ENCODE measurements at places on chromosomes 7 and 10.

GRCh38 chr7:107043921-107044346 lies 571 bp upstream of the PRKAR2B start:
- DNase-seq: no peak

DNA sequence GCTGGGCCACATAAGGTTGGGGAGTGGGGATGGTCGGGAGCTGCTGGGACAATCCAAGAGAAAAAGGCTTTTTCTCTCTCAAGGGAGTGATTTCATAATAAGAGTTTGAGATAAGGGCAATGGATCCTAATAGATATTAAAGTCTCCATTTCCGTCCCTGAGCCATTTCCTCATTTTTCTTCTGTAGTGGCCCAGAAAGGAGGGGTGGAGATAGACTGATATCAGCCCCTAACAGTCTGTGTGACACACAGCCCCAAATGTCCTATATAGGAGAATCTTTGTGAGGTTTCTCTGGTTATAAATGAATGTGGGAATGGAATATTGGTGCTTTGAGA lies 35.2 kb downstream of the PRSS2 start:
- no peak for DNase-seq

- DNase-seq: no peak
Measured at GRCh38 chr10:105967256-105967655, 1197.2 kb downstream of the SORCS1 start.

- no peak for DNase-seq
Measured at GRCh38 chr10:33215635-33216034, 118.8 kb downstream of the NRP1 start.

DNA sequence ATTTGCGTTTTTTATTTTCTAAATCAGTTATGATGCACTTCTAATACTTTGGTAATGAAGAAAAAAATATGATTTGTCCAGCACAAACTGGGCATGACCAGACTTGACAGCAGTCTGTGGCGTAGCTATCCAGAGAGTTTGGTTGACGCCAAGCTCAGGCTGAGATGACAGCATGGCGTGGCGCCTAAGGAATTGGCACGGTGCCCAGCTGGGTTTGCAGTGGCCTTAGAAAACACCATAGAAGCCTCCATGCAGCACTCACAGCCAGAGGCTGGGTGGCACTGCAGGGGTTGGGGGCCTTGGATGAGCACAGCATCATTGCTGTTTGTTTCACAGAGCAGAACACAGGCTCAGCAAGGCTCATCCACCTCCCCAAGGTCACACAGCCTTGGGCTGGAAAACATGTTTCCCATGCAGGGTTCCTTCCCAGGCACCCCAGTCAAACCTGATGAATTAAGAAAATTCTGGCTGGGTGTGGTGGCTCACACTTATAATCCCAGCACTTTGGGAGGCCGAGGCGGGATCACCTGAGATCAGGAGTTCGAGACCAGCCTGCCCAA lies 88.9 kb downstream of the GTF2IRD1 start:
- DNase-seq: no peak

GRCh38 chr10:101569323-101569621 lies 18.8 kb downstream of the POLL start:
- DNase-seq: no peak

DNA sequence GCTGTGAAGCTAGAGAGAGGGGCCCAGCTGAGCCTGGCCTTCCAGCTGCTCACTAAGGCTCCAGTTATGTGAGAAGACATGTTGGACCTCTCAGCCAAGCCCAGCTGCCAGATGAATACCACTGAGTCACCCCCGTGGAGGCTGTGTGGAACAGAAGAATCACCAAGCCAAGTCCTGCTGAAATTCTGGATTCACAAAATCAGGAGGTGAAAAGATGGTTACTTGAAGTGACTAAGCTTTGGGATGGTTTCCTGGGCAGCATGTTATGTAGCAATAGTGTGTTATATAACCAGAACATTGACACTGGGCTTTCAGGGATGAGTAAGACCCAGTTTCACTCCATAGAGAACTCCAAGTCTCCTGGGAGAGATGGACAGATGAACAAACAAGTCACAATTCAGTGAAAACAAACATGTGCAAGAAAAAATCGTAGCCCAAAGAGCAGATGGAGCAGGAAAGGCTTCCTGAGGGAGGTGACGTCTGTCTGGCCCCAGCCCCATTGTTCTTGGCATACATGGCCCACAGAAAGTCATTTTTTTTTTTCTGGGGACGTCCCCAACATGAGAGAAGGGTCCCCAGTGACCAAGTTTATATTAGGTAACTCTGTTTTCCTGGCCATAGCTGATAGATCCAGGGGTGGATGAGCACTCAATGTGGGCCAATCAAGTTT lies 64.1 kb upstream of the PDZD8 start:
- no peak for DNase-seq

DNA sequence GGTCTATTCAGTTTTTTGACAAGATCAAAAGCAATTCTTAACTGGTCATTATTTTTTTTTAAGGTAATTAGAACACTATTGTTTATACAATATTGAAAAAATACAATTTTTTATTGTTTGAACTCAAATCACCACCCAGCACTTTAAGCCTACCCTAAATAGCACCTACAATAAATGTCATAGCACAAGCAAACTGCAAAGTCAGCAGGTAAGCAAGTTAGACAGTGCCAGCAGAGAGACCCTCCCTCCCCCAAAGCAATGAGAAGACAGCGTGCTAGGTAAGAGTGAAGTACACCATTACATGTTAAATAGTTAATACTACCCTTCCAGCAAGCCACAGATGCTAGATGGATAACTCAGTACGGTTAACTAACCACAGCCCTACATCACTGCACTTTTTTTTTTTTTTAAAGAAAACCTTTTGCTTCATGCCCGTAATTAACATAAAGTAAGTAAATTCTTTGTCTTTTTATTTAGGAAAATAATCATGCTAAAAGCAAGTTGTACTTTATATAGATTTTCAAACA lies 120.0 kb downstream of the UBE2H start:
- DNase-seq: no peak

DNA sequence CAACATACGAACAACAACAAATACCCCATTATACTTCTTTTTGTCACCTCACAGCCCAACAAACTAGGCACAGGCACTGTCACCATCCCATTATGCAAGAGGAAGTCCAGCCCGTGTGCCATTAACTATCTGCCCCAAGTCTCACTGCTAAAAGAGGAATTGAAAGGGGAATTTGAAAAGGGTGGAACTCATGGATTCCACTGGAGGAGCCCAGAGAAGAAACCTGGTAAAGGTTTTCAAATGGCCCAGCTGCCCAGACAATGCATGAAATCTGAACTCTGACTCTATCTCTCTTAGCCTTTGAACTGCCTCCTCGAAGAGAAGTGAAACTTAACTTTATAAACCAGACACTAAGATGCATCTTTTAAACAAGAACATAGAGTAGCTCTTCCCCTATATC lies 130.0 kb downstream of the PLXNA4 start:
- no peak for DNase-seq

DNA sequence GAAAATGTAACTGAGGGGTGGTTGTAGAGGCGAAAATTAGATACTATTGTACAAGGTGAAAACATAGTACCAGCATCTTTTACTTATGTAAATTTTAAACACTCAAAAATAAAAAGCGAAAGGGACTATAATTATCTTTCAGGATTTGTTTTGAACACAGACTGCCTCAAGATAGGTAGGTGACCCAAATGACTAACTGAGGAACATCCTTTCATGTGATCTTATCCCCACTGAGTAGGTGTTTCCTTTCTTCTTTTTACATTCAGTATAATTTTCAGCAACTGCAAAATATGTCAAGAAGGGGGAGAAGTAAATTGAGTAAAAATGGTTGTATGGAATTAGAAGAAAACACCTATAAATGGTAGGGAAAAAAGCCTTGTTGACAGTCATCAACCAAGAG lies 236.7 kb downstream of the PHF14 start:
- DNase-seq: no peak

DNA sequence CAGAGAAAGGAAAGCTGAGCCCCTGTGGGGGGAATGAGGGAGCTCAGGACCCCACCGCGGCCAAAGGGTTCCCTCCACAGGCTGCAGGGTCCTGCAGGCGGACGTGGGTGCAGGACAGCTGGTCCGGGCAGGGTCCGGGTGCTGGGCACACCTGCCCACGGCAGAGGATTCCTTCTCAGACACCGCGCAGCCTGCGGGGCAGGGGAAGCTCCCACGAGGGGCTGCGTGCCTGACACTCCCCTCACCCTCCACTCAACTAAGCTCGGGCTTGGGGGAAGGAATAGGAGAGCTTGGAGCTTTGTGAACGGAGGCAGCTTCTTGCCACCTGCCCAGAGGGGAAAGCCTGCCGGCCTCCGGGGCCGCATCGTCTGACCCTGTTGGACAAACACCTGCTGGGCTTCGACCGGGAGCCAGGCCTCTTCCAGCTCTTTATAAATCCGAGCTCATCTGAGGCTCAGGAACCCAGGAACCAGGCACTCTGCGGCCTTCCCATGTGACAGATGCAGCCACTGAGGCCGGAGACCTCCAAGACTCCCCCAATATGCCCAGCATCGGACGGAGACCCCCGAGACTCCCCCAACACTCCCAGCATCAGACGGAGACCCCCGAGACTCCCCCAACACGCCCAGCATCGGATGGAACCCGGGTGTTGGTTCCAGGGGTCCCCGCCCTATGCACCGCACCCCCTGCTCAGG lies 97.3 kb downstream of the PDGFA start:
- no peak for DNase-seq

DNA sequence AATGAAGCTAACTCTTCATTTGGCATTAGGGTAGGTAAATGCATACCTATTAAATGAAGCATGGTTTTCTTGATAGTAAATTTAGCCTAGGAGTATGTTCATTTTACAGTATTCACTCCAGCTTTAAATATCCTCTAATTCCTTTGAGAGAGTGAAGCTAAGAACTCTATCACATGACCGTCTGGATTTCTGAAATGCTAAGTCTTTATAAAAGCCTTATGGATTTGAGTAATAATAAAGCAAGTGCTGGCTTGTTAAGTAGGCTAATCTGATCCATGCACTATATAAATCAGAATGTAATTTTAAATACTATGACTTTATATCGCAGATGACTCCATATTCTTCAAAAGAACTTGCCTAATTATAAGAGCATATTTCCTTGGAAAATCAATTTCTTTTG lies 64.8 kb downstream of the REEP3 start:
- DNase-seq: no peak

DNA sequence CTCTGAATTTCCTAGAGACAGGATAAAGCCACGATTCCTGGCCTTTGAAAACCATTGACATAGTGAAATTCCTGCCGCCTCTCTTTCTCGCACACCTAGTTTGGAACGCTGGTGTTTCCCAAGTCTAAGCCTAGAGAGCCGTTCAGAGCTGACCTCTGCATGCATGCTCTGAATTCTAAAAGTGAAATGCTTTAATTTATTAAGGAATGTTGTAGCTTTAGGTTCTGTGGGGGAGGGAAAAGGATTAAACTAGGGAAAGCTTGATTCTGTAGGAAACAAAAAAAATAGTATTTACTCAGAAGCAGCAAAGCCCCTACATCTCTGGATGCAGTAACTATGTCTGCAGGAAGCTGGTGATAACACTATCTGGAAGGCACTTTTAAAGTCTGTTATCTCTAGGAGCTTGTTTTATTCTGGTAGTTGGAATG lies 27.3 kb downstream of the PFKP start:
- no peak for DNase-seq

DNA sequence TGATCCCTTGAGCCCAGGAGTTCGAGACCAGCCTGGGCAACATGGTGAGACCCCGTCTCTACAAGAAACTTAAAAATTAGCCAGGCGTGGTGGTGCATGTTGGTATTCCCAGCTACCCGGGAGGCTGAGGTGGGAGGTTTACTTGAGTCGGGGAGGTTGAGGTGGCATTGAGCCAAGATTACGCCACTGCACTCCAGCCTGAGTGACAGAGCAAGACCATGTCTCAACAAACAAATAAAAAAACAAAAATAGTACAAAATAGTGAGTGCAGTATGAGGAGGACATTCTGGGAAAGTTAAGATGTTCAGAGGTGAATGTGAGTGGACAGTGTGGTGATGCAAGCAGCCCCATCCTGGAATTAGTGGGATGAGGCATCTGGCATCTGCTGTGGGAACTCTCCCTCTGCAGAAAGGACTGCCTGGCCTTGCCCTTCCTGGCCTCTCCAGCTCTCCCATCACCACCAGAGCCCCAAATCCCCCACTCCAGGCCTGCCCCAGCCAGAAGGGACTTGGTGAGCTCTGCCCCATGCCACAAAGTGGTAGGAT lies 96.6 kb upstream of the PARD3 start:
- DNase-seq: no peak

- no peak for DNase-seq
Measured at GRCh38 chr7:130022623-130023175, 28.5 kb downstream of the ZC3HC1 start.

GRCh38 chr10:61752111-61753011 lies 89.6 kb downstream of the CABCOCO1 start:
- no peak for DNase-seq

DNA sequence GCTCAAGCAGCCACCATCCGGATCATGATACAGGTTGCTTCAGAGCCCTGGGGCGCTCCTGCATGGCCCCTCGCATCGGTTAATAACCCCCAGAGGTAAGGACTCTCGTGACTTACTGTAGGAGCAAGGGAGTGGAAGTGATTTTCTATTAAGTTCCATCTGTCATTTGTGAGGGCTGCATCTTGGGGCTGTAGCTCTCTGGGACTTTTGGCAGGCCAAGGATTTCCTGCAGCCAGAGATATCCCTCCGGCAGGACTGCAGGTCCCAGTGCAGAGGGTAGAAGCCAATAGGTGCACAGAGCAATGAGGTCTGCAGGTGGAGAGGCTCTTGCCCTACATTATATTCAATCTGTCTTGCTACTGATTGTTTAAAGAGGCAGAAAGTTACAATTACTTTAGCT lies 356.8 kb upstream of the ADARB2 start:
- DNase-seq: no peak

DNA sequence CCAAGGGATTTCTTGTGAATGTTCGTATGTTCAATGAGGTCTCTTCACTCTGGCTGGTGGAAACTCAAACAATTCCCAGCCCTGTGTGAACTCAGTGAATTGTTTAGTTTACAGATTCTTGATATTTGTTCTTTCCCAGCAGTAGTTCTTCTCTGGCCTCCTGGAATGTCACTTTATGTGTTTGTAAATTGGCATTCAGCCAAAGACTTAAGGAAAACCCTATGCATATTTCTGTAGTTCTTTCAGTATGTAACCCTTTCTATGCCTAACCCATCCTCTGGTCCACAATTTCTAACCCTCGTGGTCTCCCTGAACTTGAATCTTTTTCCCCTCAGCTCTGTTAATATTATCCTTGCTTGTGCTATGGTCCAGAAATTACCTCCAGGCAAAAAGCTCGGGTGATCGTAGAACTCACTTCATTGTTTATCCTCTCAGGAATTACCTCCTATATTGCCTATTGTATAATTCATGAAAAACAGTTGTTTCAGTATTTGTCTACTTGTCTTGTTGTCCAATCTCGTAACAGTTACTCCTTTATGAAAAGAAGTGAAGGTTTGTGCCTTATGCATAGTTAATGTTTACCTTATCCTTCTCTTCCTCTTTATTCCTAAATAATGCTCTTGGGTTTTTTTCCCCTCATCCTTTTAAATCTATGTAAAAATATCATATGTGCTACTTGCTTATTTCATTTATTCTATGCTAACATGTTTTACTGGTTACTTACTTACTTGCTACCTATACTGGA lies 23.7 kb upstream of the AGR3 start:
- no peak for DNase-seq

- DNase-seq: no peak
Measured at GRCh38 chr10:62554632-62555199, 180.5 kb downstream of the ZNF365 start.

GRCh38 chr10:132322586-132323048 lies 9.4 kb upstream of the LRRC27 start:
- DNase-seq: no peak

Measured in activated naive CD4-positive, alpha-beta T cell treated with anti-CD3 and anti-CD28 coated beads, Interleukin-2, amount 50 U/mL, for 72 hours (primary cell).